ENCODE measurements at places on chromosomes 7 and 10.

DNA sequence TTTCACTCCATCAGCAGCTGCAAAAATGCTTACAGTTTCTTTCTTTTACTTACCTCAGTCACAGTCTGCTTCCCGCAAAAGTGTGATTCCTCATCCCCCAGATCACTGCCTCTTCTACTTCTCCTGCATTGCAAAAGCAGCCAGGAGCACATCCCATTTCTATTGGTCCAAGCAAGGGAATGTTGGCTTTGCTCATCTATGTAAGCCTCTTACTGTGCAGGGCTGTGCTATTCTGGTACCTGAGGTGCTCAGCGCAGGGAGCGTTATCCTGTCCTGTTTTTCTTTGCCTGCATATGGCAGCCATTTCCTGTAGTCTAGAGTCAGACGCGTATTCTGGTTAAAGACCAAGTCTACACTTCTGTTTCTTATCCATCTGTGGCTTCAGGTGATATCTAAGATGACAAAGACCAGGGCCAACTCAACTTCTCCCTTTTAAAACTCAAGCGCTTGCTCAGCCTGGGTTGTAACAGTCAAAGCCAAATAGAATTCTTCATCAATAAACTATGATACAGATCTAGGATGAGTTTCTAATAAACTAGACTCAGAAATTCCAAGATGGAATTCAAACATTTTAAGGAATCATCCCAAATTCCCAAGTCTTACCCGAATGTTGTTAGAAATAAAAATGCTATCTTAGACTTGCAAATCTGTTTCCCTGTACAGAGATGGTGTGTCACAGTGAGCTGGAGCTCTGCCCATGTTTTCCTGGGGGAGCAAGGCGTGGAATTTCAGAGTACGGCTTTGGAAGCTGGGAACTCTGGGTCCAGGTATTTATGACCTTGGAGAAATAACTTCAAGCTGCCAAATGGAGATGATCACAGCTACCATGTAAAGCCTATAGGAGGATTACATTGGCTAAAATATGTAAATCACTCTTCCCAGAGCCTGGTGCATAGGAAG lies 6.1 kb upstream of the RBM17 start:
- DNase-seq: no peak

DNA sequence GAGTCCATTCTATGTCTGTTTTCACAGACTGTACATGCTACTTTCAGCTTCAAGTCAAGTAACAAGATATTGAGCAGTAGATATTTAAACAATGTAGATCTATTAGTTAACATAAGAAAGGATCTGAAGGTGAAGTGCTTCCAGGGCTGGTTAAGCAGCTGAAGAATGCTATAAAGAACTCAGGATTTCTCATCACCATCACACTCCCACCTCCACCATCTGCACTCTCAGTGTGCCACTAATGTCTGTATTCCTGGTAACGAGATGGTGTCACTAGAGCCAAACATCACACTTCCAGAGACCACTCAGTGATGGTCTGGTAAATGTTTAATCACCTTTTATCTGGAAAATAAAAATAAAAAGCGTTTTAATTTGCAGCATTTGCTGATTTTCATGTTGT lies 224.0 kb upstream of the FERD3L start:
- DNase-seq: no peak

GRCh38 chr7:80145780-80146422 lies 11.3 kb downstream of the GNAI1 start:
- no peak for DNase-seq

GRCh38 chr7:81284576-81284975 lies 365.7 kb upstream of the SEMA3C start:
- DNase-seq: no peak

DNA sequence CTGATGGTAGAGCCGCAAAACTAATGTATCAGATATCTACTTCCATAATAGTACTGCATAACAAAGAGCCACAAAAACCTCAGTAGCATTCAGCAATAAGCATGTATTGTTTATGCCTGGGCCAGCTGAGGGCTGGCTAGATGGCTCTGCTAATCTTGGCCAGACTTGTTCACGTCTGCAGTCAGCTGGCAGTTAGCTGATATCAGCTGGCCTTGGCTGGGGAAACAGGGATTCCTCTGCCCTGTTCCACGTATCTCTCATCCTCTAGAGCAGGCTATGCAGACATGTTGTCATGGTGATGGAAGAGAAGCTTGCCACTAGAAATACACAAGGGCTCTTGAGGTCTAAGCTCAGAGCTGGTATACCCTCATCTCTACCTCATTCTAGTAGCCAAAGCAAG lies 62.9 kb downstream of the GRM8 start:
- DNase-seq: no peak

- DNase-seq: no peak
Observed at GRCh38 chr7:28551331-28551730, 139.0 kb downstream of the CREB5 start.

DNA sequence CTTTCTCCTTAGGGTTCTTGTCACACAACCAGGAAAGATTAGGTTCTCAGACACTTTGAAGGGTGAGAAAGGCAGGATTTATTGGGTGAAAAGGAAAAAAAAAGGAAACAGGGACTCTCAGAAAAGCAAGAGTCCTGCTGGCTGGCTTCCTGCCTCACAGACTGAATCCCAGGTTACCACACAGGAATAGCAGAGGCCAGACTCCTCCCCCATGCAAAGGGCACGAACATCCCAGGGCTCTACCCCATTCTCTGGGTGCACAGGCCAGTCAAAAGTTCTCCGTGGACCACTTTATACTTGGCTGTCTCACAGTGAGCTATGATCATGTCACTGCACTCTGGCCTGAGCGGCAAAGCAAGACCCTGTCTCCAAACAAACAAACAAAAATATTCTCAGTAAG lies 42.6 kb downstream of the HOXA1 start:
- no peak for DNase-seq

DNA sequence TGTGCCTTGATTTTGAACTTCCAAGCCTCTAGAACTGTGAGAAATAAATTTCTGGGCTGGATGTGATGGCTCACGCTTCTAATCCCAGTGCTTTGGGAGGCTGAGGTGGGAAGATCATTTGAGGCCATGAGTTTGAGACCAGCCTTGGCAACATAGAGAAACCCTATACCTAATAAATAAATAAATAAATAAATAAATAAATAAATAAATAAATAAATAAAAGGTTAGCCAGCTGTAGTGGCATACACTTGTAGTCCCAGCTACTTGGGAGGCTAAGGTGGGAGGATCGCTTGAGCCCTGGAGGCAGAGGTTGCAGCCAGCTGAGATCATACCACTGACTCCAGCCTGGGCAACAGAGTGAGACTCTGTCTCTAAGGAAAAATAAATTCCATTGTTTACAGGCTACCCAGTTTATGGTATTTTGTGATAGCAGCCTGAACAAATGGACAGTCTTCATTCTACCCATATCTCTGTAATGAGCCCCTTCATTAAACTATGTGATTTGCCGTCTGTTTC lies 67.7 kb downstream of the STEAP1B start:
- DNase-seq: no peak

GRCh38 chr10:74882831-74883230 lies 56.4 kb downstream of the KAT6B start:
- no peak for DNase-seq

- DNase-seq: no peak
Observed at GRCh38 chr10:89830624-89831023, 129.2 kb downstream of the KIF20B start.

GRCh38 chr10:31584098-31584631 lies 265.1 kb downstream of the ZEB1 start:
- DNase-seq: no peak

GRCh38 chr10:8502573-8502972 lies 448.1 kb downstream of the GATA3 start:
- no peak for DNase-seq

GRCh38 chr7:51134013-51134441 lies 182.6 kb downstream of the COBL start:
- DNase-seq: no peak

GRCh38 chr10:69403519-69403918 lies 13.2 kb downstream of the TACR2 start:
- DNase-seq: no peak

DNA sequence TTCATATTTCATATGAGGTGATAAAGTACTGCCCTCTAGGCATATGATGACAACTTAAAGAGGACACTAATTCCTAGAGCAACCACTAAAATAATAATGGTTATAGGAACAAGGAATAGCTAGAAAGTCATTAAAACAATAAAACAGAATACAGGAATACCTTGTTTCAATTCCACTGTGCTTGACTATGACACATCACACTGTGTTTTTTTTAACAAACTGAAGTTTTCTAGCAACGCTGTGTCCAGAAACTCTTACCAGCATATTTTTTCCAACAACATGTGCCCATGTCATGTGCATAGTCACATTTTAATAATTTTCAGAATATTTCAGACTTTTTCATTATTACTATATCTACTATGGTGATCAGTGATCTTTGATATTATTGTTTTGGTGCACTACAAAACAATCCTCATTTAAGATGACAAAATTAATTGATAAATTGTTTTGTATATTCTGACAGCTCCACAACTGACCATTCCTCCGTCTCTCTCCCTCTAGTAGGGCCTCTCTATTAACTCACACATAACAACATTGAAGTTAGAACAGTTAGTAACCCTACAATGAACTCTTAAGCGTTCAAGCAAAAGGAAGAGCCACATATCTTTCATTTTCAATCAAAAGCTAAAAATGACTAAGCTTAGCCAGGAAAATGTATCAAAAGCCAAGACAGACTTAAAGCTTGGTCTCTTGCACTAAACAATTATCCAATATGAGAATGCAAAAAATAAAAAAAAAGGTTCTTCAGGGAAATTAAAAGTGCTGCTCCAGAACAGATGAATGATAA lies 85.8 kb downstream of the SNX13 start:
- DNase-seq: no peak

DNA sequence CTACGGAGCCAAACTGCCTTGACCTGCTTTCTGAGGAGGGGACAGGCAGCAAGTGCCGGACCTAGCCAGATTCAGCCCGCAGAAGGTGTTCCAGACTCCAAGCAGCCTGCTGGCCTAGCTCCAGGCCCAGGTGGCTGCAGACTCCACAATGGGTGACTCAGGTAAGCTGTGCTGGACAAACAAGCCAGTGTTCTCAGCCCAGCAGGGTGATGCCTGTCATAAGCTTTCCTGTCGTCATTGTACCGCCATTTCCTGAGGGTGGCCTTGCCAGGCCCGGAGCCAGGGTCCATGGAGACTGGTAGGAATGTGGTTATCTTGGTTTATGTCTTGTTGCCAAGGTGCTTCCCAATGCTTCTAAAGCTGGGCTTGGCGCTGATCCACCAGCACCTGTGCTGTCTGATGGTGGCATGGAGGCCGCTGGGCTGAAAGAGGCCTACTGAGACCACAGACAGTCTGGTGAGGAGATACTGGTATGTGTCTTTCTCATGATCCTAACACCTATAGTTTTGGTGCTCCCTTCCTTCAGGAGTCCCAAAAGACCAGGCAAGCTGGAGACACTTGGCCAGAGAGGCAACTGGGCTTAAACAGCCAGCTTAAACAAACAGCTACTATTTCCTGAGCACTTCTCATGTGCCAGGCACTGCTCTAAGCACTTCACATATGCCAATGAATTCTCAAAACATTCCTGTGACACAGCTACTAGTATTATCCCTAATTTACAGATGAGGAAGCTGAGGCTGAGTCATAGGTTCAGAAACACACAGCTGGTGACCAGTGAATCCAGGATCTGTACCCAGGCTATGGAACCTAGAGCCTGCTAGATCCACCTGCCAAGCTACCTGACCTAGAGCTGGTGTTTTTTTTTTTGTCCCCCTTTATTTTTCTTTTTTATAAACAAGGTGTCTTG lies 42.0 kb downstream of the ZC3HC1 start:
- DNase-seq: no peak

Measured in stimulated activated CD4-positive, alpha-beta T cell treated with anti-CD3 and anti-CD28 coated beads, Interleukin-4, amount 100 ng/mL, for 48 hours (primary cell).